ENCODE measurements at places on chromosomes 7 and 10. TPM values are rescaled to one million over a fixed set of nuclear protein-coding genes. Genes with fewer than 3 reads are reported as not detected.

CREB5 gene
- 72.3 TPM for polyA plus RNA-seq

CTAGE8 gene
- not detected for polyA plus RNA-seq

PAX4 gene
- polyA plus RNA-seq, result not detected

- no peak for DNase-seq
- peaks cover 13% of the 10 kb centered on the region for H3K4me1 ChIP-seq
- no peak overlapping the region for H3K27ac ChIP-seq
Observed at GRCh38 chr7:6630007-6630849, 6.9 kb upstream of the ZNF316 start.

- no peaks in the 10 kb centered on the region for H3K4me1 ChIP-seq
- H3K27me3 ChIP-seq, result no peaks in the 10 kb centered on the region
- no peak overlapping the region for H3K4me3 ChIP-seq
- no peak overlapping the region for H3K27ac ChIP-seq
- DNase-seq, result no peak
Observed at GRCh38 chr7:116779931-116780330, 82.5 kb upstream of the CAPZA2 start.

- no peaks in the 10 kb centered on the region for H3K36me3 ChIP-seq
- peak overlapping the region; percentile 26 for H3K4me3 ChIP-seq
- peaks cover 40% of the 10 kb centered on the region for H3K4me1 ChIP-seq
Observed at GRCh38 chr10:6382081-6382480, 179.3 kb downstream of the PFKFB3 start.

DNA sequence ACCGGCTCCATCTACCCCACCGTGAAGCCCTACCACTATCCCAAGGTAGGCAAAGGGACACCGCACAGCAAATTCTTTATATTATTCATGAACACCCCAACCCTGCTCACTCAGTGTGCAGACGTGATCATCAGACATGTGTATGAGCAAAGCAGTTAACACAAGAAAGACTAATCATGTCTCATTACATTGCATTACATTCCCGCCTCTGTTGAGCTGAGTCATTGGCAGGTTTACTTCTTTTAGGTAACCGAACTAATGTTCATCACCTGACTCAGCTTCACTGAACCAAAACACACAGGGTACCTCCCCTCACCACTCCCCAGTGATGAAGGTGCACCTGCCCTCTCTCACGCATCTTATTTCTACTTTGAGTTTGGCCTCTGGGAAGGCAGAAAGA, 233.4 kb downstream of the PAXIP1 start:
- no peak overlapping the region for H3K4me3 ChIP-seq
- no peaks in the 10 kb centered on the region for H3K27me3 ChIP-seq
- no peak for DNase-seq
- no peaks in the 10 kb centered on the region for H3K4me1 ChIP-seq
- H3K36me3 ChIP-seq, result no peaks in the 10 kb centered on the region

DNA sequence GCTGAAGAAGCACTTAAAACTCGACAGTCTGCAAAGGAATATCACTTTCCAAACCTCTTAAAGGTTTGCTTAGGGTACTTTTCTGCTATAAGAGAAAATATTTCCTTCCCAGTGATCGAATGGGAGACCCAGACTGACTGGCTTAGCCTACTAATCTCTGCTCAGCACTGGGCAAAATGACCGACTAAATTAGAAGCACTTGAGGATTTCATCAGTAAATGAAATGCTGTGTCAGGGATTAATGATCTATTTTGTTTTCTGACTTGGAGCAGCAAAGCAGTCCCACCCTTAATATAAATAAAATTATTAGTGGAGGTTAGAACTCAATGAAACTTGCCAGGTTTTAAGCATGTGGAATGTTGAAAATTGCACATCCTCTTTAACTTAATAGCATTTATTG, 411.6 kb downstream of the NEBL start:
- no peaks in the 10 kb centered on the region for H3K36me3 ChIP-seq
- H3K27ac ChIP-seq, result no peak overlapping the region
- no peak for DNase-seq

DNA sequence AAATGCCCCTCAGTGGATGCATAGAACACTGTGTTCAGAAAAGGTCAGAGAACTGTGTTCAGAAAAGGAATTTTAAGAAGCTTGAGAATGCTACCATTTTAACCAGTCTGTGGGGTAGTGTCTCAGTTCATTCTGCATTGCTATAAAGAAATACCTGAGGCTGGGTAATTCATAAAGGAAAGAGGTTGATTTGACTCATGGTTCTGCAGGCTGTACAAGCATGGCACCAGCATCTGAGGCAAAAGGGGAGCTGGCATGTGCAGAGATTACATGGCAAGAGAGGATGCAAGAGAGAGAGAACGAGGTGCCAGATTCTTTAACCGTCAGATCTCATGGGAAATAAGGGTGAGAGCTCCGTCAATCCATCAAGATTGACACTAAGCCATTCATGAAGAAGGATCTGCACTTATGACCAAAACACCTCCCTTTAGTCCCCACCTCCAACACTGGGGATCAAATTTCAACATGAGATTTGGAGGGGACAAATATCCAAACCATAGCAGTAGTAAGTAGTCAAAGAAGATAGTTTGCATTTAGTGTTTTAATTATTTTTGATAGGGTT, 119.8 kb downstream of the FAM107B start:
- no peaks in the 10 kb centered on the region for H3K27me3 ChIP-seq
- no peak overlapping the region for H3K4me3 ChIP-seq
- no peak overlapping the region for H3K27ac ChIP-seq
- H3K4me1 ChIP-seq, result peaks cover 72% of the 10 kb centered on the region
- H3K36me3 ChIP-seq, result no peaks in the 10 kb centered on the region
